NCI-H460 (cell line): ENCODE measurements at places on chromosomes 6 and 20.

DNA sequence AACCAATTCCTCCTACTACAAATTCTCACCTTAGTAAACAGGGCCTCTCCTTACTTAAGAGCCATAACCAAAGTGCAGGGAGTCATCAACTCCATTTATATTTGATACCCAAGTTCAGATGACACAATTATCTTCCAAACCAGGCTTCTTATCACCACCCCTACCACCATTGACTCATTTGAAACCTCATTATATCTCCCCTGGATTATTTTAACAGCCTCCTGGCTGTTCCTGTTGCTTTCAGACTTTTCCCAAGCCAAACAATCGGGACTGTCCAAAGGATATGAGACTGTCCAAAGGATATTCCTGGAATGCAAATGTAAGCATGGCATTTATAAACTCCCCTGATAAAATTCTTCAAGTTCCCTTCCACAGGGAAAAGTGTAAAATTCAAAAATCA, 394.3 kb downstream of the MAFB start:
- no peak for DNase-seq

DNA sequence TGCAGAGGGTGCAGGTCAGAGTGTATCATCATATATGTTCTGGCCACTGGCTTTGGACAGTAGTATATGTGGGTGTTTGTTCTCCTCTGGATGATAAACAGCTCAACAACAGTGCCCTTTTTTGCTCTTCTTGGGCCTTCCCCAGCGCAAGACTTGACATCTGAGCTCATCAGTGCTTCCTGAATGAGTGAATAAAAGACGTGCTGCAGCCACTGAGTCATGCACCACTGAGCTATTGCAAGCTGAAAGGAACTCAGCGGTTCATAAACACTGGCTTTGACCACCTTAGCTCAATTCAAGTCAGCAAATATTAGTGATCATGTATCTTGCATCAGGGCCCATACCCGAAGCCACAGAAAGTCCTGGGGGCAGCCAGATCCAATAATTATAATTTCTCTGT, 105.3 kb upstream of the KCNG1 start:
- peak; percentile 52 for DNase-seq

DNA sequence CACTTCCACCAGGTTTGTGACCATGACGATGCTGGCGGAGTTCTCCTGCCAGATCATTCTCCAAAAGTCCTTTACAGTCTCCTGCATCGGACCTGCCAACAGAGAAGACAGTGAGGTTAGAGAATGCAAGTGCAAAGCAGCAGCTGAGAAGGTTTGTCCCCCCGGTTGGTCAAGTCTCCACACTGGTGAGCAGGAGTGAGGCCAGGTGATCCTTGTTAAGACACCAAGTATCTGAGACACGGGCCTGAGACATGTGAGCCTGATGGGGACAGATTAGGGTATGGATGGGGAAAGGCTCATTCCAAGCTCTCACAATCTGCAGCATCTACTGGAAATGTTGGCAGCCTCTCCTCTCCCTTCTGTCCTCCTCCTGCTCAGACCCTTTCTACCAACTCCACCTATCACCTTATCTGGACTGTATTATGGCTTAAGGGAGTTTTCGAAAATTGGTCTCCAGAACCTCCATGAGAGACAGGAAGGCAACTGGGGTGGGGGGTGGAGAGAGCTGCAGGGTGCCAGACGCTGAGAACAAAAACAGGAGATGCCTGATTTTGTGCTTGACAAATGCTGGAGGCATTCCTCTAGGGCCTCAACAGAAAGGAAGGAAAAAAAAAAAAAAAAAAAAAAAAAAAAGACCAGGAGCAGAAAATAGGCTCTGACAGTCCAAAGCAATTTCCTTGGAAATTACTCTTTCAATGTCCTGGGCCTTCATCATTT, 500.4 kb upstream of the CHD6 start:
- DNase-seq = no peak

DNA sequence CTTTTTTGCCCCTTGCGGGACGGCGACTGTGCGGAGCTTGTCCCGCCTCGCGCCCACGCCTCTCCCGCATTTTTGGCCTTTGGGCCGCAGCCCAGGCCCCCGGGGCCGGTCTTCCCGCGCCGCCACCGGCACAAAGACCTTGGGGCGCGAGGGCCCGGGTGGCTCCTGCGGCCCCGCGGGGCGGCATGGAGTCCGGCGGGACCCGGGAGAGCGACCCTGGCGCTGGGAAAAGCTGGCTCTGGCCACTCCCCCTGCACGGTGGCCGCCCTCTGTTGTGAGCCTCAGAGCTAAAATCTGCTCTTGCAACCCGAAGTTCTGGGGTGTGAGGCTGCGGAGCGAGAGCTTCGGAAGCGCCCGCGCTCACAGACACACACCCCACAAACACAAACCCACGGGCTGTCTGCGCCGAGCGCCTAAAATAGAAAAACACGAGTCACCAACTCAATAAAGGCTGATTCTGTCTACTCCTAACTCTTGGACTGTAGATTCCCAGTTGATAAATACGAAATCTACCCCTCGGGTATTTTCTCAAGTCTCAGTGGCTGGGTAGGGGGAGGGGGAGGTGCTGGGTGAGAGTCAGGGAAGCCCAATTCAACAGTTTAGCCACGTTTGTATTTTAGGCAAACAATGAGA, 496 bp upstream of the BEND3 start:
- DNase-seq = no peak

DNA sequence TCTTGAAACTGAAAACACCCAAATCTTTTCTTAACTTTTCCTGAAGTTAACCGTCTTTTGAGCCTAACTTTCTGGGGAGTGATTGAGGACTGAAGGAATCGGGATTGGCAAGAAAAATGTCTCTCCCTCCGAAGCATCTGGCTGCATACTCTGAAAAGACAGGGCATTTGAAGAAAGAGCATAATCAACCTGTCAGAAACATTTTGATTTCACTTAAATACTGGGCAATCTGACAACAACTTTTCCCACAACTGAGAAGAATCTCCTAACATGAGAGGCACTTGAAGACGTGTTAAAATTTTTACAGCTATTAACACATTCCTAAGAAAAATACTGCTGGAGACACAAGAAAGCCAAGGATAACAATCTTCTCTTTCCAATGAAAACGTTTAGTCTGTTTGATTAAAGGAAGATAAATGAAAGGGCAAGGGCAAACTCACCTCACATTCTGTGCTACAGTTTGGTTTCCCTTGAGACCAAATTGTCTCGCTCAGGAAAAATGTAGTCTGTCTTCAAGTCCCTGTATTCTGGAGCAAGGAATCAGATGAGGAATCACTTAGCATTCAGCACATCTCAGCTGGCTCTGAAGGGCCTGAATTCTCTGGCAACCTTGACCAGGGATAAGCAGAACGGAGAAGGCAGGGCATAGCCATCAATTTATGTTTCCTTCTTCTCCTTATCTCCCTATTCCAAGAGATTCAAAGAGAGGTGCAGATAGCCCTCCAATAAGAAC, 76.1 kb downstream of the TBX18 start:
- no peak for DNase-seq

DNA sequence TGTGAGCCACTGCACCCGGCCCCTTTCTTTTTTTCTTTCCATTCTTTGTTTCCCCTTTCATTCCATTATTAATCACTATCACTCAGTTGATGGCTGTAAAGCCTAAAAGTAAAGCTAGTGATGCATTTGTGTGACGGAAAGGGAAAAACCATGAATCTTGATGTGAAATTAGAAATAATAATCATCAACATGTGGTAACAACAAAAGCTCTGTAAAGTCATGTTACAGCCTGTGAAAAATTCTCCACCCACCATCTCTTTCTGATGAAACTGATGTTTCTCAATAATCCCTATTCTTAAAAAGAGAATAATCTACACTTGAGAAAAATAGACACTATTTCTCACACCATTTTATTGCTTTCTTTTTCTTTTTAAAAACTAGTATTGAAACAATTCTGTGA, 80.0 kb downstream of the CRYBG1 start:
- no peak for DNase-seq

DNA sequence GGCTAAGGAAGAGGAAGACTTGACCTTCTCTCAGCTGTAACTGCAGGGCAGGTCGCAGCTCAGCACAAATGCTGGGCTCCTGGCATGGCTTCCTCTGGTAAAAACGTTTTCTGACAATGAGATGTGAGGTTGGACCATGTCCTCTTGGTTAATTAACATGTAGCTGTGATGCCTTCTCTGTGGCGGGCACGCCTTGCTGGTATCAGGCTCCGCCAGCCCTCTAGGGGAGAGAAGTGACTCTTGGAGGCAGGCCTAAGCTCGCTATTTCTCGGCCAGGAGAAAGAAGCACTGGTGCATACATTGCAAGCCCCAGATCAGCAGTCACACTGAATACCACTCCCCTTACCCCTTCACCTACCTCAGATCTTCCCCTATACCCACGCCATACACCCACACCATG, 65.0 kb downstream of the QRSL1 start:
- peak; percentile 71 for DNase-seq

DNA sequence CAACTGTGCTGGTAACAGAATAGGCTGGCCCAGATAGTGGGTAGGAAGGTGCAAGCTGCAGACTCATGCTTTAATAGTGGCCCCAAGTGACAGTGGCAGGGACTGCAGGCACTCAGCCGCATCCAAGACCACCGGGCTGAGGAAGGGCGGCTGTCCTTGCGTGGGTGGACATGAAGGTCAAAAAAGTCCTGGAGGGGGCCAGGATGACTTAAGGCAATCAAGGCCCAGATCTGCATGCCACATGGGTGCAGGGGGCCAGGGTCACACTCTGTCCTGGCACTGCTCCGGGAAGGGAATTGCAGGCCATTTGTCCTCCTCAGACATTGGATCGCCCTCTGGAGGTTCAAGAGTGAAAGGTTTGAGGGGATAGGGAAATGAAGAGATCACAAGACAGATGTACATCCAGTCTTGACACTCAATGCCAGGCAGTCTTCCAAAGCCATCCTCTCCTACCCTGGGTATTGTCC, 10.4 kb upstream of the VNN2 start:
- DNase-seq = peak; percentile 65

GRCh38 chr6:120875900-120876299, 458.4 kb downstream of the TBC1D32 start:
- no peak for DNase-seq

- peak; percentile 69 for DNase-seq
Observed at GRCh38 chr6:151765444-151765886, 42.0 kb upstream of the ESR1 start.

GRCh38 chr20:4082406-4083097, 67.2 kb upstream of the RNF24 start:
- DNase-seq = no peak

DNA sequence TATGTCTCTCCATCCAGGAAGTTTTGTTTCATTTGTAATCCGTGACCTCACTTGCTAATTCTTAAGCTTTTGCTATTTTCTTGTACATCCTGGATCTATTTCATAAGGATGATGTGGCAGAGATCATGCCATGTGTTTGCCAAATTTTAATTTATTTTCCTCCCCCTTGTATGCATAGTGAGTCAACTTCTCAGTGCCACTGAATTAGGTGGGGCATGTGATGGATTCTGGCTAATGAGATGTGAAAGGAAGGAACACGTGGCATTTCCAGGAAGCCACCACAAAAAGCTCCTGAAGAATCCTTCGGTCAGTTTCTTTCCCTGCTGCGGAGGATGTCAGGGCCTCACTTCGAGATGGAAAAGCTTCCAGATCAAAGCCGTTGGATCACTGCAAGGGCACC, 86.2 kb upstream of the PRL start:
- no peak for DNase-seq

- no peak for DNase-seq
Observed at GRCh38 chr6:31209137-31209536, 38.7 kb upstream of the POU5F1 start.

DNA sequence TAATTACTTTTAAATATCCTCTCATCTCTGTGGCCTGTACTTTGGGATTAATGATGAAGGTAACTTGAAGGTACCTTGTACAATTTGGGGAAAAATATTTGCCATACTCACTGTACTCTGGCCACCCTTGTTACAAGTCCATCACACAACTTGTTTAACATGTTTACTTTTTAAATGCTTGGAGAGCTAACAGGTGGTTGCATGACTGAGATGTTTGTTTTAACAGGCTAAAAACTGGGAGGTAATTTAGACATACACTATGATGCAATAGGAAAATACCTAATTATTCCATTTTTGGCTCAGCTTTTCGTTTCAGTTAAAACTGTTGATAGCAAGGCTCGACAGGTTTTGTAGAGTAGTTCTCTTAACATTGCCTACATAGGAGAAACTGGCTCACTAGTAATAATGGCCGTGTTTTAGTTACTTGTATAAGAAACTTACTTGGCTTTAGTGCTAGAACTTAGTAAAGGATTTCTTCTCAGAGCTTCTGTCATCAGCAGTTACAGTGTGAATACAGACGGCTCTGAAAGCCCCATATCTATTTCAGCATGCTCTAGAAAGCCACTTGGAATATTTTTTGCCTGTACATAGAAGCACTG, 489.8 kb upstream of the SOX4 start:
- no peak for DNase-seq

DNA sequence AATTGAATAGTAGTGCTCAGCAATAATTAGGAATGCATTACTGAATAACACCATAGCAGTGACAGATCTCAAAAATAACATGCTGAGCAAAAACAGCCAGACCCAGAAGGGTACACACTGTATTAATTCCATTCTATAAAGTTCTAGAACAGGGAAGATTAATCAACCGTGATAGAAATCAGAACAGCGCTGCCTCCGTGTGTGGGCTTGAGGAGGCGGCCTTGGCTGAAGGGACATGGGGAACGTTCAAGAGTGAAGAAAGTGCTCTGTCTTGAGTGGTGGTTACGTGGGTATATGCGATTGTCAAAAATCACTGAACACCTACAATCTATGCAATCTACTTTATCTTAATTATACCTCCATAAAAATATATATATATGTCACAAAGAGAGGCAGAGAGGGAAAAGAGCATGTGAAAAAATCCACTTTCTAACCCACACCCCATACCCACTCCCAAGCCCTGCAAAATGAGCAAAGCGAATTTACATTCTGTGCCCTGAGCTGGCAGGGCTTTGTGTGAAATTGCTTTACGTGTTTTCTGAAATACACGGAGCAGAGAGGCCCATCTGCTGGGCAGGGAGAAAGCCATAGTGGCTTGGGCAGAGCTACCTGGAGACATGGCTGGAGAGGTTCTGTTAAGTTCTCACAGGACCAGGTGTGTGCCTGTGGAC, 74.4 kb downstream of the NFATC2 start:
- DNase-seq = no peak

DNA sequence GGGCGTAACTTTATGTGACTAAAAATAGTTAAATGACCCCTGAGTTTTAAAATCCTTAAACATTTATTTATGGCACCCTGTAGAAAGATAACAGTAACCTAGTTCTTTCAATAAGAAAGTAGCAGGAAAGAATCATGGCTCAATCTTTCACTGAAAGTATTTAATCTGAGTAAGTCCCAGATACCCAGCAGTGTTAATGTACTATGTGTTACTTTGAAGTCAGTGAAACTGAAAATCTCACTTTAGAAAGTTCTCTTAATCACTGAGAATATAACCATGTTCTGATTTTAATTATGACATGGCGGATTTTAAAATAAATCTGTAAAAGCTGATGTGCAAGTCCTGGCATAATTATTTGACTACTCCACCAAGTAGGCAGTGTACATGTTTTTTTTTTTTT, 8.1 kb upstream of the HEY2 start:
- DNase-seq = no peak
